ENCODE measurements at places on chromosomes 2 and 18. TPM values are rescaled to one million over a fixed set of nuclear protein-coding genes. Genes with fewer than 3 reads are reported as not detected.

FKBP7 gene
- 3.0 TPM for total RNA-seq

KYNU gene
- 0.14 TPM for total RNA-seq

NT5DC4 gene
- 1.2 TPM for total RNA-seq

RAB27B gene
- total RNA-seq: 0.14 TPM

DSEL gene
- total RNA-seq: 0.14 TPM

SPTBN1 gene
- total RNA-seq: 136 TPM

OST4 gene
- 238 TPM for total RNA-seq

LYPD1 gene
- not detected for total RNA-seq

MYOM1 gene
- 1.1 TPM for total RNA-seq

PRSS56 gene
- 0.39 TPM for total RNA-seq

CXCR1 gene
- not detected for total RNA-seq

POTEI gene
- total RNA-seq: not detected

BCL2 gene
- total RNA-seq: 98.3 TPM

TMEM178A gene
- 1.5 TPM for total RNA-seq

GRCh38 chr2:28893488-28893887 is 979 bp upstream of the WDR43 start:
- peaks cover 32% of the 10 kb centered on the region for H3K4me1 ChIP-seq
- DNase-seq: no peak
- H3K36me3 ChIP-seq: peaks cover 5% of the 10 kb centered on the region
- H3K27me3 ChIP-seq: no peaks in the 10 kb centered on the region

GRCh38 chr2:211516537-211516936 is 960.1 kb downstream of the CPS1 start:
- H3K27me3 ChIP-seq: no peaks in the 10 kb centered on the region
- no peak overlapping the region for H3K4me3 ChIP-seq
- DNase-seq: no peak
- no peaks in the 10 kb centered on the region for H3K36me3 ChIP-seq

GRCh38 chr2:172460780-172461201 is 33.4 kb downstream of the ITGA6 start:
- H3K4me3 ChIP-seq: no peak overlapping the region
- no peaks in the 10 kb centered on the region for H3K36me3 ChIP-seq
- peaks cover 88% of the 10 kb centered on the region for H3K4me1 ChIP-seq
- H3K27ac ChIP-seq: no peak overlapping the region
- no peak for DNase-seq

- peaks cover 16% of the 10 kb centered on the region for H3K36me3 ChIP-seq
- H3K4me1 ChIP-seq: peaks cover 7% of the 10 kb centered on the region
- no peak for DNase-seq
- H3K4me3 ChIP-seq: no peak overlapping the region
Measured at GRCh38 chr2:7639476-7639875, 722.3 kb downstream of the RNF144A start.

DNA sequence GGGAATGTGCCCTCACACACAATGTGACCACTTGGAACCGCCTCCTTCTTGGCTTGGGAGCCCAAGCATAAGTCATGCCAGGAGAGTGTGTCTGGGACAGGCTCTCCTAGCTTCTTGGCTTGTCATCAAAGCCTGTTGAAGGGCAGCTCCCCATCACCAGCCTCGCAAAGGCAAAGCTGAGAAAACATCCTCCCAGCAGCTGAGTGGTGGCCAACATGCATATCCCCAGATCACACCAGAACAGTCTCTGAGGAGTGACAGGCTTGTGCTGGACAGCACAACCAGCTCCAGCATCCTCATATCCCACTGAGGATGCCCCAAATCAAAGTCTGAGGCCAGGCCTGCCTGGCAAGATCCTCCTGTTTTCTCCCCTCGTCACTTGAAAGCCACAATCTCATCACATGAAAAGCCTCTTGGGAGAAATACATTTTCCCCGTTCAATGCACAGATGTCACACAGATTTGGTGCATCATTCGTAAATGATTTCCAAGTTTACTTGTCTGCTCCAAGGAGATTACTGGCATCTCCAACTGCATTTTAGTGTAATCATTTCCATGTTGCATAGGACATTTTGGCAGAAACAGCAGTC is 269.3 kb downstream of the TTC32 start:
- DNase-seq: no peak
- no peaks in the 10 kb centered on the region for H3K36me3 ChIP-seq
- no peaks in the 10 kb centered on the region for H3K4me1 ChIP-seq
- H3K27ac ChIP-seq: no peak overlapping the region
- peaks cover 9% of the 10 kb centered on the region for H3K27me3 ChIP-seq

DNA sequence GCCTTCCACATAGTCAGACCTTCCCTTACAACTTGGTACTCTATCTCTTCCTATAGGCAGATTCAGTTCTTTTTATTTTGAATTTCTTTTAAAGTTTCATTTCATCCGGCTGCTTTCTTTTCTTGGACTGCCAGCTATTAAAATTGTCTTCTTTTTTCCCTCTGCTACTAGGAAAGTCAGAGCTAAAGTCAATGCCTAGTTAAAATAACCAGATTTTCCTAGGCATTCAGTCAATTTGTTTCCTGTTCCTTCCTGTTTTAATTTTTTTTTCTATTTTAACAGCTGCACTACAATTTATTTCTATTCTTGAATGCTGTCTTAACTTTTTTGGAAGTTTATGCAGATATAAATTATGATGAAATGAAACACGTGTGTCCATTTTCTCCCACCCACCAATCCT is 84.8 kb downstream of the EVA1A start:
- no peak overlapping the region for H3K27ac ChIP-seq
- peaks cover 14% of the 10 kb centered on the region for H3K4me1 ChIP-seq
- DNase-seq: no peak
- no peak overlapping the region for H3K4me3 ChIP-seq

GRCh38 chr2:26185954-26186770 is 13.3 kb downstream of the GAREM2 start:
- peaks cover 3% of the 10 kb centered on the region for H3K27me3 ChIP-seq
- no peaks in the 10 kb centered on the region for H3K4me1 ChIP-seq
- H3K27ac ChIP-seq: no peak overlapping the region

GRCh38 chr2:78861546-78861945 is 164.0 kb upstream of the REG3G start:
- H3K27me3 ChIP-seq: no peaks in the 10 kb centered on the region
- no peak overlapping the region for H3K27ac ChIP-seq
- DNase-seq: no peak

DNA sequence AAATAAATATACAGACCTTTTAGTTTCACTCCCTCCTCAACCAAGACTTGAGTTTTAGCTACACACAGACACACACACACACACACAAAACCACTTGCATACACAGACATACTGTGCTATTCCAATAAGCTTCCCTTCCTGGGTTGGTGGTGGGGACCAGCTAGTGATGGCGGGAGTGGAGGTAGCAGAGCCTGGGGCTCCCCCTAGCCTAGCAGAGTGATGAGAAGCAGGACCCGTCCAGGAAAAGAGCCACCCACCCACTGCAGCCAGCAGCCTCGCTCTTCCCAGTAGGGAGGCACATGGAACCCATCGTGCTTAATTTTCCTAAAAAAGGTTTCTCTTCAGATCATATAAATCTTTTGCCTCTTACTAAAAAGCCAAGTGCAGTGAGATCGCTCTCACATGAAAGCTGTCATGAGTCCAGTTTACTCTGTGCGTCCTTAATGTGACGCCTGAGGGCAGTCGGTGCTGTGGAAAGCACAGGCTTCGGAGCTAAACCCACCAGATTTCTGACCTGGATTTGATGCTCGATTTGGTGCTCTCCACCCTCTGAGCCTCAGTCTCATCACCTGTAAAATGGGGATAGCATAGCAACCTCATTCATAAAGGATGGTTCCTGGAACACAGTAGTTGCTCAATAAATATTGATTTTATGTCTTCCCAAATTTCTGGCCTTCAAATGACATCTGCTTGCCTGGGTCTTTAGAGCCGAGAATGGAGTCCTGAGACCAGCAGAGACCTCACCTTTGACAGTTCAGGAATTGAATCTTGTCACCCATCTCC is 60.1 kb upstream of the YWHAQ start:
- H3K4me3 ChIP-seq: no peak overlapping the region
- no peaks in the 10 kb centered on the region for H3K36me3 ChIP-seq
- no peak for DNase-seq
- H3K27ac ChIP-seq: no peak overlapping the region

GRCh38 chr2:162840598-162841246 is 2.2 kb upstream of the KCNH7 start:
- peak; percentile 36 for DNase-seq
- H3K27ac ChIP-seq: no peak overlapping the region
- no peak overlapping the region for H3K4me3 ChIP-seq
- no peaks in the 10 kb centered on the region for H3K36me3 ChIP-seq
- peaks cover 15% of the 10 kb centered on the region for H3K27me3 ChIP-seq
- no peaks in the 10 kb centered on the region for H3K4me1 ChIP-seq

GRCh38 chr2:240813231-240813921 is 6.6 kb downstream of the KIF1A start:
- H3K27me3 ChIP-seq: no peaks in the 10 kb centered on the region
- no peaks in the 10 kb centered on the region for H3K36me3 ChIP-seq
- H3K4me3 ChIP-seq: no peak overlapping the region

DNA sequence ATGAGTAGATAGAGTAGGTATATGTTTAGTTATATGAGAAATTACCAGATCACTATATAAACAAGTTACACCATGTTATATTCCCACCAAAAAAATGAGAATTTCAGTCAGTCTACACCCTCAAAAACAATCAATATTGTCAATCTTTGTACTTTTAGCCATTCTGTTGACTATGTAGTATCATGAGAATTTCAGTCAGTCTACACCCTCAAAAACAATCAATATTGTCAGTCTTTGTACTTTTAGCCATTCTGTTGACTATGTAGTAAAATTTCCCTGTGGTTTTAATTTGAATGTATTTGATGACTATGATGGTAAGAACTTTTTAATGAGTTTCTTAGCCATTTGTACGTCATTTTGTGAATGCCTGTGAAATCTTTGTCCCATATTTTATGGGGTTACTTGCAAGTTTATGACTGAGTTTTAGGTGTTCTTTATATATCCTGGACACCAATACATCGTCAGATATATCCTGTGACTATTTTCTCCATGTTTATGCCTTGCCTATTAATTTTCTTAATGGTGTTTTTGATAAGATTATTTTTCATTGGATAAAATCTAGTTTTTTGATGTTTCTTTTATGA is 528.4 kb upstream of the SPHKAP start:
- no peak for DNase-seq
- no peak overlapping the region for H3K27ac ChIP-seq
- H3K36me3 ChIP-seq: no peaks in the 10 kb centered on the region
- H3K4me3 ChIP-seq: no peak overlapping the region

GRCh38 chr2:232367016-232367415 is 11.5 kb upstream of the ALPP start:
- H3K36me3 ChIP-seq: no peaks in the 10 kb centered on the region
- no peak for DNase-seq
- peaks cover 21% of the 10 kb centered on the region for H3K4me1 ChIP-seq
- H3K27me3 ChIP-seq: no peaks in the 10 kb centered on the region
- no peak overlapping the region for H3K27ac ChIP-seq

DNA sequence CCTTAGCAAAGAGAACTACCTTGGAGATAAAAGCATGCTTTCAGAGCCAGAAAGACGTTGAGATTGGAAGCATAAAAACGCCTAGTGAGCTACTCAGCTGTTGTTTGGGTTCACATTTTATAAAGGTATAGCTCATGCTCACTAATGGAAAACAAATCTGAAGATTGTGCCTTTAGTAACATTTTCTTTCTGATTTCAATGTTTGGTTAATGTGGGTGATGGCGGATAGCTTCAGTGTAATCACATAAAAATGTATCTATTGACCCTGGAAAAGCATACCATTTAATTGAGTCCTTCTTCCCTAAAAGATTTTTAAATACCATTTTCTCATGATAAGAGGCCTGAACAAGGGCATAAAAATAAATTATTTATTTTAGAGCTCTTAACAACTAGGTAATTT is 73.4 kb downstream of the DTNA start:
- no peak overlapping the region for H3K4me3 ChIP-seq
- H3K27ac ChIP-seq: no peak overlapping the region
- DNase-seq: no peak
- H3K27me3 ChIP-seq: peaks cover 14% of the 10 kb centered on the region
- no peaks in the 10 kb centered on the region for H3K36me3 ChIP-seq

DNA sequence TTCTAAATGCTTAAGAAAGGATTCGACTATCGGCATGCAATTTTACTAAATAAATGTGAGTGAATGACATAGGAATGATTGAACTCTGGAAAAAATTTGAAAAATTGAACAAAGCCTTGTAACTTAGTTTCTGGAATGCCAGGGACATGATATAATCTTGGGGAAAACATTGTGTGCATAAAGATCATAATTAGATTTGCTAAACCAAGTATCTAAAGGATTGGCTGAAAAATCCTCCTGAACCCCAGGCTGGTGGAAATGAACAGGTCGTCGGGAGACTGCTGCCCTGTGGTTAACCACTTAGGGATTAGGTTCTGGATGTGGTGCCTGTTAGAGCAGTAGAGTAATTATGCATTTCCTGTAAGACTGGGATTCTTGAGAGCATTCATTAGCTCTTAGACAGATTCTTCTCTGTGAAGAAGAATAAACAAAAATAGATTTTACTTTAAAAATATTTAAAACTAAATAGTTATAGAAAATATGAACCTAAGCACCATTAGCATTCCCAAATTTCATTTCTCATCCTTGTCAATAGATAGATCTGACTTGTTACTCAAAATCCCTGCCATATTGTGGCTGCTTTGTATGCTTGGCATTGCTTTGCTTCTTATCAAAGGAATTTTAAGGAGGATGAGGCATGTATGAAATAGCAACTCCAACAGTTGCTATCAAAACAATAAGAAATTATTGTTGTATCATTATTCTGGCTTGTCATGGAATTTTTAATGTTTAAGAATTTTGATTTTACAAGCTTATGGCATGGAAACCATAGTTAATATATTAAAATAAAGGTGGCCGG is 55.9 kb downstream of the LYPD6B start:
- H3K4me1 ChIP-seq: no peaks in the 10 kb centered on the region
- no peaks in the 10 kb centered on the region for H3K36me3 ChIP-seq
- peaks cover 43% of the 10 kb centered on the region for H3K27me3 ChIP-seq
- no peak for DNase-seq

DNA sequence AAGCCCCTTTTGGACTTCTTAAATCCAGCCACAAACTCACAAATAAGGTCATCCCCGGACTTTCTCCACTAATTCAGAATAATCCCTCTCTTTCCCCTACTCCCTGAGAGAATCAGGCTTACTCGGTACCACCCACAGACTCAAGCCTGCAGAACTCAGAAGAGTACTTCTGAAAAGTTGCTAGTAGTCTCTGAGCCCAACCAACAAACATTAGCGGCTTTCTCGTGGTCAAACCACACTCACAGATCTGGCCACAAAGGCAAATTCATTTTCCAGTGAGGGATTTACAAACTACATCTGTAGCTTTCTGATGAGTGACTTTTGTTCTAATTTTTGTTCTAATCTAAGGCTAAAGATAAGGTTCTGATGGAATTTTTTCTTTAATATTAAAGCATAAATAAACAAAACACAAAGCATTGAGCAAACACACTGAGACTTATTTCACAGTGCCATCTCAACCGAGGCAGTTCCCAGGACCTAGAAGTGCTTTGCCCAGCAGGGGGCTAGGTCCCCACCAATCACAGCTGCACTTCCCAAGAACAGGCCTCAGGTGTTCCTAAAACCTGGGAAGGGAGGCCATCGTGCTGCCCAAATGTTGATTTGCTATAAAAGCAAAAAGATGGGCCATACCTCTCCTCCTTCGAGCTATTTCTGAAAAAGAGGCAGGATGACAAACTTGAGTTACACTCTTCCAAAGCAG is 110.7 kb downstream of the COLEC12 start:
- no peak for DNase-seq
- no peaks in the 10 kb centered on the region for H3K4me1 ChIP-seq
- no peak overlapping the region for H3K4me3 ChIP-seq
- peaks cover 17% of the 10 kb centered on the region for H3K27me3 ChIP-seq

All from activated T-cell treated with anti-CD3 and anti-CD28 coated beads, Interleukin-2, amount 50 U/mL, for 72 hours (primary cell).